ENCODE measurements at places on chromosomes 13 and 19. TPM values are rescaled to one million over a fixed set of nuclear protein-coding genes. Genes with fewer than 3 reads are reported as not detected.

Gene KPTN
- 3.9 TPM for total RNA-seq

Gene ZBTB45
- total RNA-seq: 5.2 TPM

Gene NFIX
- total RNA-seq: 5.5 TPM

Gene SERPINE3
- not detected for total RNA-seq

Gene IGFL1
- total RNA-seq: not detected

All from epithelial cell of umbilical artery (primary cell).